ENCODE measurements at places on chromosomes 16 and 17.

DNA sequence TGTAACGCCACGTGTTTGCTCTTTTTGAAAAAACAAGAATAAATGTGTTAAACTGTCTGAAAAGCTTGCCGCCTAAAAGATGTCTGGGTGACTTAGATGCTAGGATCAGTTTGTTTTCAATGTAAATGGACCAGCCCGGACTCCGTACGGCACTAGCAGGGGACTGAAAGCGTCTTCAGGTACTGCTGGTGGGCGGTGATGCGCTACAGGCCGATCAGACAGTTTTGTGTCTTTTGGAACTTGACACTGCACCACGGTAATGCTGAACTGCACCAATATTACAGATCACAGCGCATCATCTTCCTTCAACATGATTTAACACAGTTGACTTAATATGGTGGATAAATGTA is 727 bp upstream of the MBTPS1 start:
- DNase-seq = no peak

DNA sequence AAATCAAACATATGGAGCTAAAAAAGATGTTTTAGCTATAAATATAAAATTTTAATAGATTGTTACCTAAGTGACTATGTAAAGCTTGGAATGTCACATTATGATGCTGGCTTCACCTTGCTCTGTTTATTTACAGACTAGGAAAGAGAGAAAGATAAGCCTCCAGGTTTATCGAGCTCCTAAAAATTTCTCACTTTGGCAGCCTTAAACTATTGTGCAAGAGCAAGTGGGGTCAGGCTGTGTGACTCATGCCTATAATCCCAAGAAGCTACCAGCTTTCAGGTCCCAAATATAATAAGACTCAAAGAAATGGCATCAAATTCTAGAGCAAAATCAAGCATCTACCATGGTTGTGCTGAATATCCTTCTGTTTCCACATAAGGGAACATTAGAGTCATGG is 34.3 kb upstream of the PRSS54 start:
- no peak for DNase-seq

GRCh38 chr17:63838631-63839171 is 3.8 kb downstream of the SMARCD2 start:
- no peak for DNase-seq

- no peak for DNase-seq
These were observed 4.5 kb upstream of the UNC13D start for GRCh38 chr17:75848523-75849278.

DNA sequence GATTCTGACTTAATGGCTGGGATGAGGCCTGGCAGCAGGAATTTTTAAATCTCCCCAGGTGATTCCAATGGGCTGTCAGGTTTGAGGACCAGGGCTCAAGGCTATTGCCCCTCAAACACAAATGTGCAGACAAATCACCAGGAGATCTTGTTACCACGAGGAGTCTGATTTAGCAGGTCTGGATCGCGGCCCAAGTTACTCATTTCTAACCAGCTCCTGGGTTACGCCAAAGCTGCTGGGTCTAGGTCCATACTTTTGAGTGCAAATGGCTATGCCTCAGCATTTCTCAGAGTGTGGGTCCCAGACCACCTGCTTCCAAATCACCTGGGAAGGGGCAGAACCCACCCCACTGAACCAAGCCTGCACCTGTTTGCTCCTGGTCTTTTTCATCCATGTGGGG is 33.1 kb downstream of the CNGB1 start:
- no peak for DNase-seq

GRCh38 chr16:10878328-10878643 is 1.3 kb downstream of the CIITA start:
- no peak for DNase-seq

- no peak for DNase-seq
These were observed 261.8 kb upstream of the PSMD7 start for GRCh38 chr16:74034862-74035261.

GRCh38 chr17:74852237-74853047 is 7.2 kb downstream of the GRIN2C start:
- no peak for DNase-seq

- no peak for DNase-seq
These were observed 77.0 kb upstream of the TNRC6C start for GRCh38 chr17:77881545-77881944.

DNA sequence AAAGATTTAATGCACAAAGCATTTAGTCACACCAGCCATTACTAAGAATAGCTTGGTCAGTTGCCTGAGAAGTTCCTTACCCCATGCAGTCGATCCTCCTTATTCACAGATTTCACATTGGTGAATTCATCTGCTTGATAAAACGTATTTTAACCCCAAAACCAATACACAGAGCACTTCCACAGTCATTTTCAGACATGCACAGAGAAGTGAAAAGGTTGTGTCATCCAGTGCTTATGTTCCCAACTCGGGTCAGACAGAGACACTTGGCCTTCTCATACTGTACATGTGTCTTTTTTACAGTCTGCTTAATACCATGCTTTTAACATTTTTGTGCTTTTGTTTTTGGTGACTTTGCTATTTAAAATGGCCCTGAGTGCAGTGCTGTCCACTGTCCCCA is 219.7 kb downstream of the SPECC1 start:
- no peak for DNase-seq
